ENCODE measurements at places on chromosomes 2 and 18. TPM values are rescaled to one million over a fixed set of nuclear protein-coding genes. Genes with fewer than 3 reads are reported as not detected.

- DNase-seq, result peak; percentile 66
Measured at GRCh38 chr2:218026676-218027425, 24.1 kb upstream of the TNS1 start.

GRCh38 chr2:74864728-74865722 is 31.1 kb downstream of the HK2 start:
- DNase-seq, result no peak

The TRAK2 gene
- 163 TPM for total RNA-seq

DNA sequence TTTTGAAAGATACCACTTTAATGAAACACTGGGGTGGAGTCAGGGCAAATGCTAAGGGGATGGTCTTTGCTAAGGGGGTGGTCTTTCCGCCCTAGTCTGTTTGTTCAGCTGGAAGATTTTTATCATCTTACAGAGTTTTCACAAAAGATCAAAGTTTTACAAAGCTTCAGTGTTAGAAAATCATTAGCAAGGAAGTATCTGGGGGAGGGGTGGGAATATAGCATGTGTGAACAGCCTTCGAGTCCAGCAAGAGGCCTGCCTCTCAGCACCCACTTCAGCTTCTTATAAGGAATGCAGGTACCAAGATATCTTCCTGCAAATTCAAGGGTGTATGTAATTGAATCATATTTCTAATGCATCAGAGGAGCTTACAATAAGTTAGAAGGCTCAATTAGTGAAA is 112.9 kb downstream of the RAPGEF4 start:
- no peak for DNase-seq

DNA sequence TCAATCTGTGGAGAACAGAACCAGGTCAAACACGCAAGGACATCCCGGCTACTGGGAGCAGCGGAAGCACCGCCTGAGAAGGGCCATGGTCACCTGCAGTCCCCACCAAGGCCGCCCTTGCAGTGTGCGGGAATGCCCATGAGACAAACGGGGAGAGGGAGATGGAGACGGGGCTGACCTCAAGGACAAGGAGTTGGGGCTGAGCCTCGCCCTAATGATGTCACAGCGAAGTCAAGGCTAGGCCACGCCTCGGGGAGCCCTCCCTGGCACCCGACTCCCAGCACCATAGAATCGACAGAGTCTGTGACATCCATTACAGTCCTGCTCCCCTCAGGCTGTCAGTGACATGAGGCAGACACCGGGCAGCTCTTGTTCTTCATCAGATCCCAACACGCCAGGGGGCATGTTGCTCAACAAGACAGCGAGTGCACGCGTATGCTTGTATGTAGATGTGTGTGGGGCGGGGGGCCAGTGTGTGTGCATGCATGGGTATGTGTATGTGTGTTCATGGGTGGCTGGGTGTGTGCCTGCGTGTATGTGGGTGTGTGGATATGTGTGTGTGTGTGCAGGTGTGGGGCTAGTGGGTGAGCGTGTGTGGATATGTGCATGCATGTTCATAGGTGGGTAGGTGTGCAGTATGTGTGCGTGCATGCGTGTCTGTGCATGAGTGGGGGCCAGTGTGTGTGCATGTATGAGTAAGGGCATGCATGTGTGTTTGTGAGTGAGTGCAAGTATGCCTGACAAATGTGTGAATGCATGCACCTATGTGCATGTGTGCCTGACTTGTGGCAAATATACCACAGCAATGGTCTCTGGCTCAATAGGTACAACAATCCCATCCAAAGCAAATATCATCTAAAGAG is 57.0 kb downstream of the ANKMY1 start:
- DNase-seq, result no peak

DNA sequence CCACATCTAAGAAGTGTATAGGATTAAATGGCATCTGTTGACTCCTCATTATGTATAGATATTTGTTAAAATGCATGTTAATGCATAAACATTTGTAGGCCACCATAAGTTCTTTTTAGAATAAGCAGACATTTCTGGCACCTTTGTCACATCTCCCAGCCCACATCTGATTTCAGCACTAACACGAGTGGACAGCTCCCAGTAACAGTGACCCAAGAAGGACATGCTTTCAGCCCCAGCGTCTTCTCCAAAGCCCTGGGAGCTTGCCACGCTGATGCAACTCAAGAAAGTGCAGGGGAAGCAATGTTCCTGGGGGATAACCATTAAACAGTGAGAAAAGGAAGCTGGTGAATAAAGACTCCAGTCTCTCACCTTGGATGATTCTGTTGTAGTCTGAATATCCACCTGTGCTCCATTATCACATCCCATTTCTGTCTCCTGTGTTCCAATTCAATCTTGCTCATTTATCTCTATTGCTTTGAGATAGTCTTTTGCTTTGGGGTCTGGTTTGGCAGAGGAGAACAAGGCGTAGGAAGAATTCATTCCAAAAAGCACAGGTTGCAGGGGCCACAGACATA is 182.6 kb upstream of the THSD7B start:
- DNase-seq, result no peak

- no peak for DNase-seq
Measured at GRCh38 chr2:79872656-79873055, 359.8 kb downstream of the CTNNA2 start.

- DNase-seq, result no peak
Measured at GRCh38 chr2:85935746-85936208, 47.0 kb upstream of the ST3GAL5 start.

- no peak for DNase-seq
Measured at GRCh38 chr2:88967844-88968243, 276.4 kb downstream of the RPIA start.

The METTL21A gene
- total RNA-seq, result 14.8 TPM

Measured in Right ventricle myocardium superior (tissue), 1 donor.